ENCODE measurements at places on chromosomes 1 and 21.

- DNase-seq = peak; percentile 100
Observed at GRCh38 chr1:36924282-36924811, 110.0 kb downstream of the GRIK3 start.

GRCh38 chr1:10681296-10682107 lies 114.9 kb downstream of the CASZ1 start:
- DNase-seq = no peak

GRCh38 chr1:7611421-7612010 lies 159.6 kb upstream of the VAMP3 start:
- DNase-seq = no peak

DNA sequence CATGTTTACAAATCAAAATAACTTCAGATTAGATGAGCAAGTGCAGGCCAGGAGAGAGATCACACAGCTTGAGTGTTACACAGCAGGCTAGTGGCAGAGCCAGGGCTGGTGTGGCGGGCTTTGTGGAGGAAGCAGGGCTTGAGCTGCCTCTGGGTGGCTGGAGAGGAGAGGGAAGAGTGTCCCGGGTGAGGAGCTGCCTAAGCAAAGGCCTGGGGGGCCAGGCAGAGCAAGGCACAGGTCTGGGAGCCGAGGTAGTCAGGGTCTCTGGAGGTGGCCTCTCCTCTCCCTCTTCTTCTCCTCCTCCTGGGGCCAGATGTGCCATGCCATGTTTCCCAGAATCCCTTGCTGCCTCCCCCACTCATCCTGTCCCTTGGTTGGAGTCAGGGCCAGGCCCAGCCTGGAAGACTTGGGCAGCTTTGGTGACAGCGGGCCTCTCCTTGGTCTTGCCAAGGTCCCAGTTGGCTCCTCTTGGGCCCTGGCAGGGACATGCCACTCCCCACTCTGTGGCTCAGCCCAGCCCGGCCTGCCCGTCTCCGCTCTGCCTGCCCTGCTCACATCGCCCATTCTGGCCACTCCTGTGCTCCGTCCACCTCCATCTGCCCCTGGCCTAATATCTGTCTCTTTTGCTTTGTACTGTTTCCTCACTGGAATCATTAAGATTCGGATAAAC lies 70.3 kb downstream of the PTPRU start:
- DNase-seq = no peak

GRCh38 chr1:41342774-41343355 lies 18.4 kb upstream of the FOXO6 start:
- no peak for DNase-seq

- no peak for DNase-seq
Observed at GRCh38 chr1:29280409-29281131, 44.2 kb downstream of the PTPRU start.

- DNase-seq = no peak
Observed at GRCh38 chr1:206847946-206848345, 17.5 kb upstream of the IL20 start.

Measured in NCI-H510A treated with DMSO at 0.1 percent for 48 hours (cell line).